Suppressor macrophage treated with lipopolysaccharide for 1 hour (primary cell): ENCODE measurements at places on chromosomes 5 and 9.

GRCh38 chr5:140073296-140073695, 30.2 kb upstream of the NRG2 start:
- DNase-seq: peak; percentile 50

DNA sequence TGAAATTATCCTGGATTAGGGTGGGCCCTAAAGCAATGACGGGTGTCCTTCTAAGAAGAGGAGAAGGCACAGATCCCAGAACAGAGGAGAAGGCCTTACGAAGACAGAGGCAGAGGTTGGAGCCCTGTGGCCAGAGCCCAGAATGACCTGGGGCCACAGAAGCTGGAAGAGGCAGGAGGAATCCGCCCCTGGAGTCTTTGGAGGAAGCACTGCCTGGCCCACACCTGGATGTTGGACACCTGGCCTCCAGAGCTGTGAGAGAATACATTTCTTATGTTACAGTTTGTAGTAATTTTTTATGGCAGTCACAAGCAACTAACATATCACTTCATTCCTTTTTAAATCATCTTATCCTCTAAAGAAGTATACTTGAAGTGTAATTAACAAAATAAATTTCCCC, 8.5 kb downstream of the MRPL36 start:
- DNase-seq: no peak

DNA sequence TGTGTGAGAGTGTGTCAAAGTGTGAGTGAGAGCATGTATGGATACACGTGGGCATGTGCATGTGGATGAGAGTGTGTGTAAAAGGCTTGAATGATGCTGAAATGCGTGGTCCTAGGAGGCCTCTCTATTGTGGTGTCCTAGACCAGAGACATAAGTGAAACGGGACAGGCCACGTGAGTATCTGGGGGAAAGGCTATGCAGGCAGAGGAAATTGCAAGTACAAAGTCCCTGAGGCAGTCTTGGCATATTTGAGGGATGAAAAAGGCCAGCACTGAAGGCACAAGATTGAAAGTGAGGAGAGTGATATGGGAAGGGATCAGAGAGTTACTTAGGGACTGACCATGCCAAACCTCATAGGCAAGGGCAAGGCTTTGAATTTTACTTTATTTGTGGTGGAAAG, 67.2 kb upstream of the CCDC152 start:
- no peak for DNase-seq

- DNase-seq: no peak
Measured at GRCh38 chr5:74325866-74326265, 314.7 kb downstream of the ENC1 start.
